Lower lobe of right lung (tissue), 2 donors: ENCODE measurements at places on chromosomes 1 and 21. TPM values are rescaled to one million over a fixed set of nuclear protein-coding genes. Genes with fewer than 3 reads are reported as not detected.

Gene AMIGO1
- 9.1 TPM for total RNA-seq

Gene SPRR2G
- not detected for total RNA-seq

Gene SPRR1B
- not detected for total RNA-seq

Gene CYP4A11
- total RNA-seq = not detected

Gene TRIM67
- not detected for total RNA-seq

Gene DYNLT5
- total RNA-seq = 5.9 TPM

Gene PLA2G2D
- total RNA-seq = 0.27 TPM
